ENCODE measurements at places on chromosomes 4 and X. TPM values are rescaled to one million over a fixed set of nuclear protein-coding genes. Genes with fewer than 3 reads are reported as not detected.

DNA sequence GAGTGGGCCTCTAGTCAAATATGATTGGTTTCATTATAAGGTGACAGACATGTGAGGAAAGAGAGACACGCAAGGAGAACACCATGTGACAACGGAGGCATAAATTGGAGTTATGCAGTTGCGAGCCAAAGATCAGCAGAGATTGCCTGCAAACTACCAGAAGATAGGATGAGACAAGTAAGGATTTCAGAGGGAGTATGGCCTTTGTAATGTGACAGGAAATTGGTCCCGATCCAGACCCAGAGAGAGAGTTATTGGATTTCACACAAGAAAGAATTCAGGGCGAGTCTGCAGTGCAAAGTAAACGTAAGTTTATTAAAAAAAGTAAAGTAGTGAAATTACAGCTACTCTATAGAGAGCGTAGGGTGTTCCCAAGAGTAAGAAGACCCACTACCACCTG lies 35.7 kb upstream of the NDST4 start:
- H3K27me3 ChIP-seq = no peaks in the 10 kb centered on the region
- no peak overlapping the region for H3K4me3 ChIP-seq
- H3K36me3 ChIP-seq = no peaks in the 10 kb centered on the region
- H3K4me1 ChIP-seq = no peaks in the 10 kb centered on the region
- no peak overlapping the region for H3K27ac ChIP-seq
- no peak for DNase-seq

GRCh38 chr4:38135201-38135600 lies 175.0 kb downstream of the PTTG2 start:
- H3K27me3 ChIP-seq = no peaks in the 10 kb centered on the region
- no peak for DNase-seq
- H3K4me3 ChIP-seq = no peak overlapping the region
- peaks cover 30% of the 10 kb centered on the region for H3K4me1 ChIP-seq
- no peak overlapping the region for H3K27ac ChIP-seq

DNA sequence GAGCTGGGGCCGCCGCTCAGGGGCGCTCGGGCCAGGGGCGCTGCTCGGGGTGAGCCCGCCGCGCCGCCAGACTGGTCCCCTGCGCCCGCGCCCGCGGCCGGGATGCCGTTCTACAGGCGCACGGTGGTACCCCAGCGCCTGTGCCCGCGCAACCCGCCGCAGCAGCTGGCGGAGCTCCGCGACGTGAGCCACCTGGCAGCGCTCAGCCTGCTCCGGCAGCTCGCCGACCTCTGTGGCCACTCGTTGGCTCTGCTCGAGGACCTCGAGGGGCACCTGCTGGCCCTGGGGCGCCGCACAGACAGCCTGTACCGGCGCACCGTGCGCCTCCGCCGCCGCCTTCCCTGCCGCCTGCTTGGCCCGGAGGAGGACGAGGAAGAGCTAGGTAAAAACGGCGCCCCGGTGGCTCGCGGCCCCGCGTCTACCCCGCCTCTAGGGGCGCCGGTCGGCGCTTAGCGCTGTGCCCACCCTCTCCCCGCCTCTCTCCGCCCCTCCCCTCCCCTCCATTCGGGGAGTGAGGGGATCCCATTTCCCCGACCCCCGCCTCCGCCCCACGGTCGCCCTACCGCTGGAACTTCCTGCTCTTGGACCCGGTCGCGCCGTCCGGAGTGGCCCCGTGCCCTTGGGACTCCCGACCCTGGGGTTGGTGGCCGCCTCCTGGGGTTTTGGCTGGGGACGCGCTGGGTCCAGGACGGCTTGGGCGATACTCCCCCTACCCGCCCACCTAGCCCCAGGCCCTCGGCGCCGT lies 513 bp downstream of the NHSL2 start:
- peak; percentile 10 for DNase-seq
- H3K36me3 ChIP-seq = no peaks in the 10 kb centered on the region
- no peak overlapping the region for H3K4me3 ChIP-seq
- no peaks in the 10 kb centered on the region for H3K4me1 ChIP-seq
- H3K27me3 ChIP-seq = peaks cover 6% of the 10 kb centered on the region
- no peak overlapping the region for H3K27ac ChIP-seq

TEX13D gene
- 0.46 TPM for total RNA-seq
